Small intestine (tissue), 16 donors: ENCODE measurements at places on chromosomes 3 and 15.

DNA sequence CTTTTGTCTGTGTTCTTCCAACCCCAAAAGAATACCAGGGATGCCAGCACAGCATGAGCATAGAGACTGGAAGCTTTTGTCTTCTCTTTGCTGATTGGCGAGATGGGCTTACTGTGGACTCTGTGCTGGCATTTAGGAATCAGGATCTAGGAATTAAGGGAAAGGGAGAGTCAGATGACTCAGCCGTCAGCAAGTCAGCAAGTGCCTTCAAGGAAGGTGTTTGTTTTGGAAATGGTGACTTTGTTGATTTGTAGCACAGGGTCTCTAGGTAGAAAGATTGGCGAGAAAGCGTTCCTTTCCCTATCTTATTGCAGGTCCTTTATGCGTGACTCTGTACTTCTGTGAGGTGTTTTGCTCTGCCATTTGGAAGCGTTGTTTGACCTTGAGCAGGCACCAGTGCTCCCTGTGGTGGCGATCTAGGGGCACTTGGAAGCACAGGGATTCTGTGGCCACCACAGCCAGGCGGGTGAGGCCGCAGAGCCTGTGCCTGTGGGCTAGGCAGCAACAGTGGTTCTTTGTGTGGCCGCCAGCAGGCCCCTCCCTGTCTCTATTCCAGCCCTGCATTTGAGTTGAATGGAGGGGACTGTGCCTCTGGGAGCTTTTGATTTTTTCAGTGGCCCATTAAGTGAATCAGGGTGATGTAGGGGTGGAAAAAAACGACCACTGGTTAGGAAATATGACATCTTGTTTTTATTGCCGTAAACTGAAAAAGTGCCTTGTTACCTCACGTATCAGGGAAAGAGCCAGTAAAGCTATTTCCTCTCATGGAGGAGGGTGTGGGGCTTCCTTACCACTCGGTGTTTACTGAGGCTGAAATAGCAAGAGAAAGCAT, 19.0 kb downstream of the FAN1 start:
- no peaks in the 10 kb centered on the region for H3K27me3 ChIP-seq
- H3K27ac ChIP-seq, result no peak overlapping the region
- H3K4me3 ChIP-seq, result no peak overlapping the region
- peaks cover 57% of the 10 kb centered on the region for H3K36me3 ChIP-seq
- no peak for DNase-seq
- H3K4me1 ChIP-seq, result no peaks in the 10 kb centered on the region

GRCh38 chr15:90000186-90001001, 730 bp upstream of the ZNF710 start:
- peak overlapping the region; percentile 74 for H3K4me3 ChIP-seq
- H3K27ac ChIP-seq, result peak overlapping the region; percentile 95
- DNase-seq, result peak; percentile 55
- H3K27me3 ChIP-seq, result no peaks in the 10 kb centered on the region
- H3K4me1 ChIP-seq, result peaks cover 5% of the 10 kb centered on the region

DNA sequence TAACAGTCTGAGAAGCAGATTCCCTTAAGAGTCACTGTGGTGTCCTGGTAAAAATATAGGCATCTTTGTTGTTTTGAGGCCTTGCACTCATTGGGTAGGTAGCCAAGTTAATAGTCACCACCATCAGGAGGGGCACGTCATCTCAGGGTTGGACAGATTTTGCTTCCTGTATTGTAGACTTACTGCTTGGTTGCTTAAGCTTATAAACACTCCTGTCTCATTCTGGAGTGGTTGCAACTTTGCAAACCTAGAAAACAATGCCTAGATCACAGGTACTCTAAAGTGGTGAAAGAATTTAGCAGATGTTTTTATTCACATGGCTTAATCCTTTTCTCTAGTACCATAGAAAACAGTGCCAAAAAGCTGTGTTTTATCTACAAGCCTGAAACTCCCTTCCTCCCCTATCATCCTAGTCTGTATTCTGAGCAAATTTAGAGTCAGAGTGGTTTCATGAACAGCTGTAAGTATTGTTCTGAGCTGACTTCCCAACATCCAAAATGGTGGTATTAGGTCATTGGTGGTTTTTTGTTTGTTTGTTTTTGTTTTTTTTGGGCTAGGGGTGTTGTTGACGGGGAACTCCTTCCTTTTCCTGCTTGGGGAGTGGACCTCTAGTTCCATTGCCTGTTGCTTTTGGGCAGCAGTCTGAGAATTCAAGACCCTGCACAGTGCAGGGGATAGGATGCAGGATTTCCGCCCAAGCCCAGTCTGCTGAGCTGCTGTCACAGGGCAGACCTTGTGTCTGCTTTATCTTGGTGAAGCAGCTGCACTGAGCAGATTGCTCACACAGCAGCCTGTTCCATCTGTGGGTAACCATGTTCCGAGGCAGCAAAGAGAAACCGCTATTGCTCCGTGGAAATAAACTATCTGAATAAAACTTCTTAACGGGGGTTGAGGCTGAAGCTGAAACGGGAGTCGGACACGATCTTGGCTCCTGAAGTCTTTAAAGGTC, 202.0 kb downstream of the AKAP13 start:
- H3K27me3 ChIP-seq, result no peaks in the 10 kb centered on the region
- no peaks in the 10 kb centered on the region for H3K36me3 ChIP-seq
- peaks cover 16% of the 10 kb centered on the region for H3K4me1 ChIP-seq
- peak overlapping the region; percentile 78 for H3K4me3 ChIP-seq
- peak overlapping the region; percentile 89 for H3K27ac ChIP-seq

GRCh38 chr3:9949626-9950025, 2.6 kb downstream of the PRRT3 start:
- H3K27me3 ChIP-seq, result no peaks in the 10 kb centered on the region
- H3K4me3 ChIP-seq, result no peak overlapping the region
- H3K4me1 ChIP-seq, result no peaks in the 10 kb centered on the region
- no peak for DNase-seq
- no peaks in the 10 kb centered on the region for H3K36me3 ChIP-seq

GRCh38 chr15:38868326-38869114, 303.9 kb upstream of the RASGRP1 start:
- H3K36me3 ChIP-seq, result no peaks in the 10 kb centered on the region
- H3K27me3 ChIP-seq, result peaks cover 2% of the 10 kb centered on the region
- no peak overlapping the region for H3K4me3 ChIP-seq
- peak overlapping the region; percentile 61 for H3K27ac ChIP-seq

GRCh38 chr15:94293411-94294402, 62.3 kb downstream of the MCTP2 start:
- H3K4me3 ChIP-seq, result no peak overlapping the region
- peaks cover 2% of the 10 kb centered on the region for H3K4me1 ChIP-seq
- no peaks in the 10 kb centered on the region for H3K27me3 ChIP-seq

- peak overlapping the region; percentile 77 for H3K27ac ChIP-seq
- no peaks in the 10 kb centered on the region for H3K36me3 ChIP-seq
- no peaks in the 10 kb centered on the region for H3K4me1 ChIP-seq
- H3K27me3 ChIP-seq, result no peaks in the 10 kb centered on the region
- DNase-seq, result no peak
- H3K4me3 ChIP-seq, result no peak overlapping the region
Measured at GRCh38 chr3:119647171-119647570, 13.2 kb downstream of the POPDC2 start.

- no peaks in the 10 kb centered on the region for H3K36me3 ChIP-seq
- no peaks in the 10 kb centered on the region for H3K4me1 ChIP-seq
- no peak overlapping the region for H3K27ac ChIP-seq
- H3K4me3 ChIP-seq, result no peak overlapping the region
- H3K27me3 ChIP-seq, result no peaks in the 10 kb centered on the region
Measured at GRCh38 chr3:124486324-124486723, 243.9 kb upstream of the UMPS start.

GRCh38 chr3:72515281-72515680, 333.0 kb downstream of the SHQ1 start:
- DNase-seq, result no peak
- H3K27me3 ChIP-seq, result no peaks in the 10 kb centered on the region
- no peaks in the 10 kb centered on the region for H3K4me1 ChIP-seq
- H3K27ac ChIP-seq, result no peak overlapping the region
- H3K4me3 ChIP-seq, result no peak overlapping the region

- no peak overlapping the region for H3K27ac ChIP-seq
- H3K4me1 ChIP-seq, result no peaks in the 10 kb centered on the region
Measured at GRCh38 chr15:89346516-89347231, 12.1 kb upstream of the POLG start.

DNA sequence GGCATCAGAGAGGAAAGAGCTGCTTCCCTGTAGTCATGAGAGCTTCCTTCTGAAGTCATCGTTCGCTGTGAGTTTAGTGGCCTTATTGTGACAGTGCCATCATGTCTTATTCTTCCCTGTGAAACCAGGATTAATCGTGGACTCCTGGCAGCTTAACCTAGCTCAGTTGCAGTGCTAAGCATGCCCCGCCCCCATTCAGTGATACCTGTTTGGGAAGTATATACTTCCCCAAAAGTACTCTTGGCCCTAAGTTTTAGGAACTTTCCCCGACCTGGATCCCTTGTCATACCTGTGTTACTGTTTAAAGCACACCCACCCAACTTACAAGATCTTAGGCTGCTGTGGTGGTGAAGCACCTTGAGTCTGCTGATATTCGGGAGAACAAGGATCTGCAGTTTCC, 32.1 kb upstream of the TIMP4 start:
- peaks cover 3% of the 10 kb centered on the region for H3K4me1 ChIP-seq
- H3K36me3 ChIP-seq, result no peaks in the 10 kb centered on the region
- H3K27me3 ChIP-seq, result no peaks in the 10 kb centered on the region
- no peak overlapping the region for H3K4me3 ChIP-seq
- DNase-seq, result no peak

DNA sequence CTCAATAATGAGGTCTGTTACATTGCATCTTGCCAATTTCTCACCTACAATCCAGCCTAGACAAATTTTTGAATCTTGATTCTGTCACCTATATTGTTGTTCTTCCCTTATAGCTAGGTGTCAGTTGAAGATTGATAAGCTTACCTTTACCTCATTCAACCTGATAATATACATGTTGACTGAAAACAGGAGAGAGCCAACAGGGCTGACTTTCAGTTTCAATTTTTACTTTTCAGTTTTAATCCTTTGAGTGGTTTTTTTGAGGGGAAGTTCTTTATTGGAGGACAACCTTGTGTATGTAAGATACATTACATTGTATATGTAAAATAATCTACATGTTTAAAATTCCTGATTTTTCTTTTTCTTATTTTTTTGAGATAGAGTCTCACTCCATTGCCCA, 5.8 kb downstream of the ATP13A5 start:
- DNase-seq, result no peak
- H3K4me1 ChIP-seq, result no peaks in the 10 kb centered on the region
- no peak overlapping the region for H3K4me3 ChIP-seq
- no peak overlapping the region for H3K27ac ChIP-seq

GRCh38 chr3:59404851-59405250, 355.0 kb upstream of the CFAP20DC start:
- no peaks in the 10 kb centered on the region for H3K4me1 ChIP-seq
- no peak overlapping the region for H3K4me3 ChIP-seq

DNA sequence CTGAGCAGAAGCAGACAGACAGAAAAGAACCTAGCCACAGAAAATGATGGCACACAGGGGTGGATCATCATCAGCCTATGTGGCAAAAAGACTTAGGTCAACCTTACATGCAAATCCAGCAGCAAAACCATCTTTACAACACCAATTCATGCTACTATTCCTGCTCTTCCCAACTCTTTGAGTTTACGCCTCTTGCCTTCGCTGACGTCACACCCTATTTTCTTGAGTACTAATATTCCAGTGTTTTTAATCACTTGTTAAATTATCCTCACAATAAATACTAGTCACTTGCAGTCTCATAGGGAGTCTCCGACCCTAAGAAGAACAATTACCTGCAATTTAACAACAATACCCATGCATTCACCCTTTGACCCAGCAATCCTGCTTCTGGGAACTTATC, 6.0 kb upstream of the PSMD6 start:
- no peak for DNase-seq
- H3K4me3 ChIP-seq, result no peak overlapping the region
- H3K27me3 ChIP-seq, result peaks cover 7% of the 10 kb centered on the region
- no peak overlapping the region for H3K27ac ChIP-seq
- H3K4me1 ChIP-seq, result no peaks in the 10 kb centered on the region

DNA sequence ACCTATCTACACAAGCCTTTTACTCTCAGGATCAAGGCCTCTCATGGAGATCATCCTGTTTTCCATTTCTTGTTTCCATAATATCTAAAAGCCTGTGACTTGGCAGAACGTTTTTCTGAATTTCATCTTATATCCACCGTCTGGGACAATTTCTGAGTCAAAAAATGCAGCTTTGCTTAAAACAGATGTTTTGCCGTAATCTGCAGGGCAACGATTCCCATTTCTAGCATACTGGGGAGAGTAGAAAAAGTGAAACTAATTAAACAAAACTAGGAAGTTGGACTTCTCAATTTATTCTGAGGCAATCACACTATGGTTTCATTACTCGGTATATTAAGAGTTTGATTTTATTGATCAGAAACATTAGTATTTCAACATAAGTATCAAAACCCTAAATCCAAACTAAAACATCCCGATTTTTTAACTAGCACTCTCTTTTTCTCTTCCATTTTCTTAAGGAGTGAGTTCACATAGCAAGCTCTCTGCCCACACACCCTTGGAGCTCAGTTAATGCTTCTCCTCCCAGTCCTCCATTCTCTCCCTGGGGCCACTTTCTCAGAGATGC, 33.6 kb downstream of the SPATA12 start:
- H3K27ac ChIP-seq, result no peak overlapping the region
- no peak for DNase-seq
- H3K27me3 ChIP-seq, result no peaks in the 10 kb centered on the region
- H3K36me3 ChIP-seq, result peaks cover 9% of the 10 kb centered on the region
- H3K4me3 ChIP-seq, result no peak overlapping the region

DNA sequence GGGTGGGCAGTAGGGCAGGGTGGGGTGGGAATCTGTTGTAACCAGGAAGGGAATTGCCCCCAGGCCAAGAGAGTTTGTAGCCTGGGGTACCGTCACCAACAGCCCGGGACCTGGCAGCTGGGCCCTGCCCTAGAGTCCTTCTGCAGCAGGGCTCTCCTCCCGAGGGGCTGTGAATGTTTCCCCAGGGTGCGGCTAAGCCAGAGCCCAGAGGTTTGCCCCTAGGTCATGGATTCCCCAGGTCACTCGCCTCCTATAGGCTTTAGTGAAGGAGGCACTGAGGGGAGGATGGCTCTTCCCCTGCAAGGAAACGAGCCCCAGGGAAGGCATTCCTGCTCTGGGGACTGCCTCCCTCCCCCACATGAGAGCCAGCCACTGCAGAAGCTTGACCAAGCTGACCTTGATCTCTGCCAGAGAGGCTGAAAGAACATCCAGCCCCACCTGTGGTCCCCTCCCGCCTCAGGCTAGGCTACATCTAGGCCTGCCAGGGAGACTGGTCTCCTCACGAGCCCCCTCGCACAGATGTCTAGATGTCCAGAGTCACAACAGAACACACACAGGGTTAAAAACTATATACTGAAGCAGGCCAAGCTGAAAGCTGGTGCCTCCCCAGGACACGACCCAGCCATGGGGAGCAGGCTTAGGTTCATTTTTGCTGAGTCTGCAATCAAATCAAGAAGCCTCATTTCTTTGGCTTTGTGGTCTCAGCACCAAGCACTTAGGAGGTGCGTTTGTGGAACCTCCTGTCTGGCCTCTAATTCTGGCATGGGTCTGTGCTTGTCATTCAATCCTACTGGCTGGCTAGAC, 69.1 kb upstream of the TAMM41 start:
- no peak for DNase-seq
- H3K27ac ChIP-seq, result no peak overlapping the region
- no peak overlapping the region for H3K4me3 ChIP-seq
- H3K36me3 ChIP-seq, result no peaks in the 10 kb centered on the region
- no peaks in the 10 kb centered on the region for H3K27me3 ChIP-seq
- no peaks in the 10 kb centered on the region for H3K4me1 ChIP-seq
